ENCODE measurements at places on chromosomes 16 and 17.

DNA sequence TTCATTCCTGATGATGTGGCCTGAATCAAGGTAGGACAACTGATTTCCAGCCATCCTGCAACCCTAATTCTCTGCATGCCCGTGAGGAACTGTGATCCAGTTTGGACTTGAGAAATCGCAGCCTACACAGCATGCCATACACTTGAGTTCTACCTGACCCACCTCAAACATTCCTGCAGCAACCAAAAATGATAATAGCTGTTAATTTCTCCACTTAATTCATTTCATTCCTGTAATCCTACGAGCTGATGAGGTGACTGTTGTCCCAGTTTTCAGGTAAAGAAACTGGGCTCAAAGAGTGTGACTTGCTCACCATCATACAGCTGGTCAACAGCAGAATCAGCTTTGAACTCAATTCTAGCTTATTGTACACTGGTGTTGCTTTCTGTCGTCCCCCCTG, 2.2 kb upstream of the GAS7 start:
- DNase-seq = no peak

GRCh38 chr17:78278139-78278741, 46.8 kb downstream of the TMEM235 start:
- no peak for DNase-seq

GRCh38 chr17:46150216-46150963, 42.8 kb downstream of the KANSL1 start:
- no peak for DNase-seq

- DNase-seq = no peak
These were observed 5.0 kb downstream of the ABHD15 start for GRCh38 chr17:29561554-29562517.

- DNase-seq = no peak
These were observed 390.1 kb downstream of the ZFHX3 start for GRCh38 chr16:72657791-72658190.

All from SK-N-MC (cell line).